GF-D8 (cell line): ENCODE measurements at places on chromosomes 2 and 18.

GRCh38 chr2:233165895-233166661, 85.4 kb upstream of the ATG16L1 start:
- peak; percentile 91 for DNase-seq

- DNase-seq: peak; percentile 30
Measured at GRCh38 chr2:73749314-73749713, 12.2 kb upstream of the TPRKB start.

DNA sequence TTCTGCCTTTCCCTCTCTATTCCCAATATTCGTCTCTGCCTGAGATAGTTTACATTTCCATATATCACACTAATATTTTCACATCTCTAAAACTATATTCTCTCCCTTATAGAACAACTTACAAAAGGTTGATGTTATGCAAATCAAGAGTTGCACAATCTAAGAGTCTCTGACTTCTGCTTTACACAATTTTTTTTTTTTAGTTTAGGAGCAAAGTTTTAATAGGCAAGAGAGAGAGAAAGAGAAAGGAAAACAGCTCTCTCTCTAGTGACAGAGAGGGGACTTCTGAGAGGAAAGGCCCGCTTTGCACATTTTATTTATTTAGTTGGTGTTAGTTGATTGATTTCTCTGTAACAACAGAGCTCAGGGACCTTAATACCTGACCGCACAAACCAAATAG, 380.2 kb downstream of the TXNL1 start:
- DNase-seq: no peak

DNA sequence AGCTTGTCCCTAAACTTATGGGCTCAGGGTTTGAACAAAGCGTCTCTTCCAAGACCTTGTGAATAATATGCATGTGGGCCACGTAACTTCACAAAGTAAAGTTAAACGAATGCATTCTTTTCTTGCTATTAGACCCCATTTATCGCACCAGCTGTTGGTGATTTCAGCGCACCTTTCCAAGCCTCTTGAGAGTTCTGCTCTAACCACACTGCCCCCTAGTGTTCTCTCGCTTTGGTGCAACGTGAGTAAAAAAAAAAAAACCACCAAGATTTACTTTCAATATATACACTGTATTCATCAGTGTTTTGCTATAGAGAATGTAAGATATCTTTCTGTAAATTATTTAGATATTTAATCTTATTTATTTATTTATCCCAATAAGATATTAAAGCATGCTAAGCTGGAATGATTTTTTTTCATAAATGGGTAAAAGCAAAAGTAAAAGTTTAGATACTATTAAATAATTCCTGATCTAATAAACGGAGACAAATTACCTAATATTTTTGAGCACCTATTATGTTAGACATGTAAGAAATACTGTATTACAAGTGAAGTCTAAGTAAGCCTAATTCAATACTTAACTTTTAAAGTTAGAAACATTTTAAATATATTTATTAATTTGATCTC, 459.5 kb downstream of the DLGAP1 start:
- peak; percentile 3 for DNase-seq

- DNase-seq: no peak
Measured at GRCh38 chr2:100234141-100234540, 88.2 kb downstream of the LONRF2 start.

DNA sequence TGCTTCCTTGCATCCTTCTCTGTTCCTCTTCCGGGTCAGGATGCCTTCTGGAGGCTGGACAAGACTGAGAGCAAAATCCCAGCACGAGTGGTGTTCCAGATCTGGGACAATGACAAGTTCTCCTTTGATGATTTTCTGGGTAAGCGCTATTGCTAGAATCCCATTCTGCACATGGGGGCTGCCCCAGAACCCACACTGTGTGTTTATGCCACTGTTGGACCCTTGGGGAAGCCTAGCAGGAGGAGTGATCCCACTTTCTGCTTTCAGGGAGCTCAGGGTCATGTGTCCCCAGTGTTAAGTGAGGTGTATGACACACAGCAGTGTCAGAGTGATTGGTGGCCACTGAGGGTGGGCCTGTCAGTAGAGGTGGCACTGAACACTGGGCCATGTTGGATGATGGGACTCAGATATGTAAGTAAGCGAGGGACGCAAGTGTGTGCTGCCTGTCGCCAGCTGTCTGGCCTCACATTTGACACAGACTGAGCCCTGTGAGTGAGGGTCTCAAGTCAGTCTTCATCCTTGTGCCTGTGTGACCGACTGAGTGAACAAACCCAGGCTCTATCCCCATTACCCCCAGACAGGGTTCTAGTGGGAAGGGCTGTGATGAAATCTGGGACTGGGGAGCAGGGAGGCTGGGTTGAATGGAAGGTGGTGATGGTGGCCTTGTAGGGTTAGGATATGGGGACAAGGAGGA, 220.9 kb downstream of the DYSF start:
- DNase-seq: no peak

GRCh38 chr2:202022755-202023154, 10.9 kb upstream of the FZD7 start:
- no peak for DNase-seq

DNA sequence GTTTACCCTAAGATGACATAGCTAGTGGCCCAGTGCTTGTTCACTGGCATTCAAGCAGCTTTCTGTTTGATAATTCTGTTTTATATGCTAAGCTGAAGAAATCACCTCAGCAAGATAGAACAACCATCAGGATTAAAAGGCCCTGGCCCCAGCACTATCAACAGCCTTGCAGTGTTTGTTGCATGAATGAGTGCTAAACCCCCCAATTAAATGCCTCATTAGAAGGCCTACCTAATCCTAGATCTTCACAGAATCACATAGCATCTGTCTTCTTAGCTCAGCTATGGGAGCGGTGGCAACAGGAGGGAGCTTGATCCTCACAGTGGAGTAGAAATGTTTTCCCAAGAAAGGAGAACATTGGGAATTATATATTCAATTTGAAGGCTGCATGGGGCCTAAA, 194.1 kb upstream of the HNMT start:
- DNase-seq: no peak

DNA sequence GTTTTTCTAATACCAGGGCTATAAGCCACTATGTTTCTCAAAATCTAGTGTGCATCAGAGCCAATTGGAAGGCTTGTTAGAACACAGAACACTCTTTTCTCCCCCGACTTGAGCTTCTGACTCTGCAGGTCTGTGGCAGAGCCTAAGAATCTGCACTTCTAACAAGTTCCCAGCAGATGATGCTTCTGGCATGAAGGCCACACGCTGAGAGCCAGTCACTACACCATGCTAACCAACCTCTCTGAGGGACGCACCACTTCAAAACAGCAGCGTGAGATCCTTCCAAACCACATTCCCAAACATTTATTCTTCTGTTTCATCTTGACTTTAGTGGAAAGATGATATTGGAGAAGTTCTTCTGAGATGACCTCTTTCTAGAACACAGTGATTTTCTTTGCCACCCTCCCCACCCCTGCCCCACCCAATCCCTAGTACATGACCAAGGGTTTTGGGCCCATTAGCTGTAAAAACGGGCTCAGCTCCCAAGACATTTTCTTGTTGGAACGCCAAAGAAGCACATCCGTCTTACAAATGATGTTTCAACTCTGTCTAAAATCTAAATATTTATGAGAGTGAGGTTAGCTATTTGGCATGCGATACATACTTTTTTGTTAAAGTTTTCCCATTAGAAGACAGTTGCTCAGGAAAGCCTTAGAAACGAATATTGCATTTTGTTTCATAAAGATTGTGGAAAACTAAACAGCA, 391.9 kb downstream of the TMEM182 start:
- DNase-seq: no peak

GRCh38 chr2:170512266-170512665, 202.9 kb upstream of the SP5 start:
- no peak for DNase-seq
